Thymus (tissue), 14 donors: ENCODE measurements at places on chromosomes 5 and 9. TPM values are rescaled to one million over a fixed set of nuclear protein-coding genes. Genes with fewer than 3 reads are reported as not detected.

- no peak for DNase-seq
These were observed 439.5 kb downstream of the ACTL7B start for GRCh38 chr9:108416324-108416723.

SLC22A4 gene
- total RNA-seq = 0.66 TPM

- DNase-seq = no peak
These were observed 176.4 kb downstream of the ARRDC3 start for GRCh38 chr5:91206734-91207133.

MAST4 gene
- total RNA-seq = 17.0 TPM

- no peak for DNase-seq
These were observed 21.4 kb downstream of the EPB41L4A start for GRCh38 chr5:112397690-112398089.

DNA sequence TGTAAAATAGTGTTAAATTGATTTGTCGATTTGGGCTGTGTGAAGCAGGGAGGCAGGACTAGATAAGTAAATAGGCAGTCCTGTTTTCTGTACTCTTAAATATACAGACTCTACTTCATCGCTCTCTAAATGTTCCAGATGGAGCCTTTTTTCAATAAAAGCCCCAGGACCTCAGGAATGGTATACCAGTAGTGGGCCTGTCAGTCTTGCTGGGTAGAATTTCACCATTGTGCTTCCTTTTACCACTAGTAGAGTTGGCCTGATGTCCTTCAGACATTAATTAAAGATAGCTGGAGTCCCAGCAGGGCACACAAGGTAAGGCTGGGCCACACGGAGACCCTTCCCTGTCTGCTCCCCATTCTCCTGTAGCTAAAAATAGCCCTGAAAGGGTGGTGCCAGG lies 6.0 kb downstream of the SNX18 start:
- DNase-seq = no peak

DNA sequence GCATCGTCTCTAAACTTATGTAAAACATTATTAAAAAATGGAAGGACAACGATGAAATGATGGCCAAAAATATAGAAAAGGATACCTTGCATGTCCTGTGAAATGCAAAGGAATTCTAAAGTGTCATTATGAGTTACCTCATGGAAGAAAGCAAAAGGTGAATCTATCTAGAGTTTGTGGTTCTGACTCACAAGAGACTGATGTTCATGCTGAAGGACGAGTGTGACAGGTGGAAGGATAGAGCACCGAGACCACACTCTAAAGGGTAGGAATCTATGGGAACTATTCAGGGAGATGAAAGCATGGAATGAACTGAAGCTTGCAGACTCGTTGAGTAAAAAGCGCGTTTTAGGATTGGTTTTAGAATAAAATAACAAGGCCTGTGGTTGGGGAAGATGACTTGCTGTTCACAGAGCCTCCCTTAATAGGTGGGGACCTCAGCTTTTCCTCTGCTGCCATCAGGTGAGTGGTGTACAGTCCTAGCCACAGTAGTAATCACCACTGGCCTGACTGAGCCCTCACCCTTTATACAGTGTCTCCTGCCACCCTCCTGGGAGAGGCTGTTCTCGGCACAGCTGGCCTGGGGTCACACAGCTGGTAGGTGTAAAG lies 11.2 kb downstream of the TENT4A start:
- DNase-seq = no peak
